Mucosa of gallbladder (tissue), 1 donor: ENCODE measurements at places on chromosomes 12 and 14. TPM values are rescaled to one million over a fixed set of nuclear protein-coding genes. Genes with fewer than 3 reads are reported as not detected.

DNA sequence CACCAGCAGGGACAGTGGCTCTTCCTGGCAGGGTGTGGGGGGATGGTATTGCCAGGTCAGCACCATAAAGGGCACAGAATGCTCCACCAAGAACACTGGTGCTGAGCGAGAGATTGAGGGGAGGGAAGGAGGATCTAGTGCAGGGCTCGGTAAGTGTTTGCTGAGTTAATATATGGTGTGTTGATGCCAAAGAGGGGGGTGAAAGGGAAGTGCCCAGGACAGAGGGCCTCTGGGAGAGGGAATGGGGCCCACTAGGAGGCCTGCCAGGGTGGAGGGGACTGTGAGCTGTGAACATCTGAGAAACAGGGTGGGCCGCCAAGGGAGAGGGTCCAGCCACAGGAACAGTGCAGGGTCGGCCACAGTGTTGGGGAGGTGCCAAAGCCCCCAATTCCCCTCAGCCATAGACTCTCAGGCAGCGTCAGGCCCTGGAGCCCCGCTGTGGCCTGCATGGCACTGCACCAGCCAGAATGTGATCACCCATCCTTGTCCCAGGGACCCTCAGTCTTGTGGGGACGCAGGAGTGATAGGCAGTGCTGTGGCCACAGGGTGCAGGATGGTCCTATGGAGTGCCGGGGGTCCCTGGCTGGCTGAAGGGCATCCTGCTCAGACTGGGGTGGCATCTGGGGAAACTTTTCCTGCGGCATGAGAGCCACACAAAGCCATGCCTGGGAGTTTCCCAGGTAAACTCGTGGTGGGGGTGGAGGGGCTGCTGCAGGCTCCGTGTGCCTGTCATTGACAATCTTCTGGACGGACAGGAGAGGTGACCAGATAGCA, 11.9 kb downstream of the RIN3 start:
- DNase-seq: no peak

- DNase-seq: no peak
These were observed 422.2 kb upstream of the FOXG1 start for GRCh38 chr14:28344381-28344780.

DNA sequence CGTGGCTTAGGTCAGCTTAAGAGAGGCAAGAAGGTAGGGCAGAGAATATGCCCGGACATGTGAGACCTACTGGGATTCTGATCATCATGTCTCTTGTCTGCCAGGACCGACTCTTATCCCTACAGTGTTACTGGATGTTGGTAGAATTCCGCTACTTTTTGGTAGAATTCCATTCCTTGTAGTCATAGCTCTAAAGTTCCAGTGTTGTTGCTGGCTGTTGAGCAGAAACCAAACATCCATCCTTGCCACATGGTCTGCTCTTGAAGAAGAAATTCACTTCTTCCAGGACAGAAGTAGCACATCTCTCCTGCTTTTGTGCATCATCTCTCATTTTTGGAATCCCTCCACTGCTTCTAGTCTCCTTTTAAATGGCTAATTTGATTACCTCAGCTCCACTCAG, 453.7 kb downstream of the RPL10L start:
- DNase-seq: no peak

GRCh38 chr14:67050896-67051295, 138.3 kb upstream of the GARIN2 start:
- DNase-seq: no peak

- no peak for DNase-seq
These were observed 52.8 kb downstream of the STXBP6 start for GRCh38 chr14:24996930-24997725.

DNA sequence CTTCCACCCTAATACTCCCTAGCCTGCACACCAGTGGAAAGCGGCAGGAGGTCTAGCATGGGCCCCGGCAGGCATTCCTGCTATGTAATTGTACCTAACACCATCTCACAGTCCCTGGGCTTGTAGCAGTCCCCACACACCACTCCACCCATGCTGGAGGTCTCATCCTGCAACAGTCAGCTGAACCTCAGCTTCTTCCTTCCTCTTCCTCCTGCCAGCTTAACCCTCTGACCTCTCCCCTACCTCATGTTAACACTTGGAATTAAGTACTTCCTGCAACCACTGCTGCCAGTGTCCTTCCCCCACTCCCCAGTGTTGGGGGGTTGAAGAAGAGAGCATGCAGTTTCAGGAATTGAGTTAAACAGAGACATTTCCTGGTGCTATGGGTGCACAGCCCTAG, 7.6 kb downstream of the ADCY4 start:
- no peak for DNase-seq

GRCh38 chr12:41515953-41516352, 327.8 kb downstream of the PDZRN4 start:
- DNase-seq: no peak

GRCh38 chr14:77582511-77582910, 33.9 kb downstream of the SPTLC2 start:
- DNase-seq: no peak

DNA sequence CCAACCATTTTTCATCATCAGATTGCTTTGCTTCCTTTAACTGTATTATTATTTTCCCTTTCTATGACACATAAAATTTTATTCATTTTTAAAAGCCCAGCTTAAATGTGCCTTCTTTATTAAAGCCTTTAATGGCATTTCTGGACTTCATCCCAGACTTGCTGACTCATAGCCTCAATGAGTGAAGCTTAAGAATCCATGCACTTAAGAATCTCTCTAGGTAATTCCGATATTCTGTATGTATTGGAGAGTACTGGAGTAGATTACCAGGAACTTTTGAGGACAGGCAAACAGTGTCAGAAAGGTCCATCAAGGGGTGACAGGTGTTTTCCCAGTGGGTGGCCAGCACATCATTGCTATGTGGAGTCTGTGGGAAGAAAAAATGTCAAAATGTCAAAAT, 107.9 kb downstream of the PTPRQ start:
- DNase-seq: no peak

DNA sequence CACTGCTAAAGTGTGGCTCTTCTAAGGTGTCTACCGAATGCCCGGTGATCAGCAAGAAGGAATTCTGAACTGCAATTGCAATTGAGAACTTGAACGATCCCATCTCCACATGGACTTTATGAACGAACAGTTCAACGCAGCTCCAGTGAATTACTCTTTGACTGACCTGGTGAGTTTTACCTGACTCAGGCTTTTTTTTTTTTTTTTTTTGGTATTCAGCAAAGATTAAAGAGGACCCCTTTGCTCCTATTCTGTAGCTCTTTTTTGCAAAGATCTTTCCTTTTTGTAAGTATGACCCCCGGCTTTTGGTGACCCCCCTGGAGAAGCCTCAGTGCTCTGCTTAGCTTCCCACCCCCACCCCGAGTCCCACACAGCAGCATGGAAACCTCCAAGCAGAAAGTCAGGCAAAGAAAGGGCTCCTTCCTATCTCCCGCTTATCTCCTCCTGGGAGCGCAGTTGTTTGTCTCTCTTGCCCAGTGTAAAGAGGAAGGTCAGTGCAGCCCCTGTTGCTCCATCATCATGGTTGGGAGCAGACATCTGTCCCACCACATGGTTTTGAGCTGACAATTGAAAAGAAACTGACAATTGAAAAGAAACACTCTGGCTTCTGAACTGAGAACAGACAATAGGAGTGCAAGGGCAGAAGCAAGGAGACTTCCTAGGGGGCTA, 72.1 kb upstream of the DIO3 start:
- DNase-seq: no peak

DNA sequence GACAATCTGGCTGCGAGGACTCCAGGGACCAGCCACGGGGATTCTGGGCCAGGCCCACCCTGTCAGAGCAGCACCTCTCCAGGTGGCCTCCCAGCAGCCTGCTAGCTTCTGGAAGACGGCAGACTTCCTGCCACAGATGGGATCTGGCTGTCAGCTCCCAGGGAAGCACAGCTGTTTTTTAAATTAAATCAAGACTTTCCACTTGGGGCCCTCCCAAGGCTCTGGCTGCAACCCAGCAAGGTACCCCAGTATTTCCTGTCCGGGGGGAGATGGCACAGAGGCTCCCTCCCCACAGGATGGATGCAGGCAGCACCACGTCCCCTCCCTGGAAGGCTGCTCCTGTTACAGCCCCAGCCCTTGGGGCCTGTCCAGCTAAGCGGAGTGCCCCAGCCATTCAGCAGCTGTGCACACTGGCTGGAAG, 56.9 kb downstream of the ACTN1 start:
- no peak for DNase-seq

- no peak for DNase-seq
These were observed 14.7 kb downstream of the HCFC2 start for GRCh38 chr12:104079024-104079423.

- DNase-seq: no peak
These were observed 1.1 kb upstream of the GMFB start for GRCh38 chr14:54489731-54490444.

DNA sequence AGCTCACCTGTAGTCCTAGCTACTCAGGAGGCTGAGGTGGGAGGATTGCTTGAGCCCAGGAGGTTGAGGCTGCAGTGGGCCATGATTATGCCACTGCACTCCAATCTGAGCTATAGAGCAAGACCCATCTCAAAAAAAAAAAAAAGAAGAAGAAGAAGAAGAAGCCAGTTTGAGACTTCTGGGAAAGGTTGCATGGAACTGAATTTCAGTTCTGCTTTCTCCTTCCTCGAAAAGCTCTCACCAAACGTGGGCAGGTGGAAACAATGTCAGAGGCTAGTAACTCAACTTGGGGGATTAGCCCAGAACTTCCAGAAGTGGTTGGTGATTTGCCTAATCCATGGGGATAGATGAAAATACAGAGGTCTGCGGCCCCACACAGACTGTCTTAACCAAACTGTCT, 18.7 kb downstream of the FLVCR2 start:
- no peak for DNase-seq

- DNase-seq: peak; percentile 12
These were observed 3.1 kb upstream of the PNMA1 start for GRCh38 chr14:73717266-73717665.

- DNase-seq: peak; percentile 34
These were observed 113.4 kb upstream of the PELI2 start for GRCh38 chr14:56004786-56005185.

DNA sequence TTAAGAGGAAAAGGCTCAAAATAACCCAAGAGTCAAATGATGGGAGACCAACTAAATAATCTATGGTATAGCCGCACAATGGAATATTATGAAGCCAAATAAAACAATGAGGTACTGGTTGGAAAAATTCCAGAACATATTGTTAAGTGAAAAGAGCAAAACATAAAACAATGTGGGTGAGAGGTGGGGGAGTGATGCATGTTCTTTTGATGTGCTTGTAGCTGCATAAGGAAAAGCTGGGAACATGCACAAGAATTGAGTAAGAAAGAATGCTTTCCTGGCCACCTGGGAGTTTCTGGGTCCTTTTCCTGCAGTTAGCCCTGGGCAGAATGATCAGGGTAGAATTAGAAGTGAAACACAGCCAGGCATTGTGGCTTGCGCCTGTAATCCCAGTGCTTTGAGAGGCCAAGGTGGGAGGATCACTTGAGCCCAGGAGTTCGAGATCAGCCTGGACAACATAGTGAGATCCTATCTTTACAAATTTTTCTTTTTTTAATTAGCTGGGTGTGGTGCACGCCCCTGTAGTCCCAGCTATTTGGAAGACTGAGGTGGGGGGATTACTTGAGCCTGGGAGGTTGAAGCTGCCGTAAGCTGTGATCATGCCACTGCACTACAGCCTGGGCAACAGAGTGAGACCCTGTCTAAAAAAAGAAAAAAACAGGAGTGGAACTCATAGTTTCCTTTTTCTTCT, 7.9 kb downstream of the ABCB9 start:
- no peak for DNase-seq

- DNase-seq: no peak
These were observed 214.1 kb upstream of the PELI2 start for GRCh38 chr14:55904086-55904485.

GRCh38 chr12:120231316-120232011, 30.6 kb upstream of the RPLP0 start:
- DNase-seq: peak; percentile 63

- no peak for DNase-seq
These were observed 102.7 kb downstream of the BTG1 start for GRCh38 chr12:92042791-92043531.

DNA sequence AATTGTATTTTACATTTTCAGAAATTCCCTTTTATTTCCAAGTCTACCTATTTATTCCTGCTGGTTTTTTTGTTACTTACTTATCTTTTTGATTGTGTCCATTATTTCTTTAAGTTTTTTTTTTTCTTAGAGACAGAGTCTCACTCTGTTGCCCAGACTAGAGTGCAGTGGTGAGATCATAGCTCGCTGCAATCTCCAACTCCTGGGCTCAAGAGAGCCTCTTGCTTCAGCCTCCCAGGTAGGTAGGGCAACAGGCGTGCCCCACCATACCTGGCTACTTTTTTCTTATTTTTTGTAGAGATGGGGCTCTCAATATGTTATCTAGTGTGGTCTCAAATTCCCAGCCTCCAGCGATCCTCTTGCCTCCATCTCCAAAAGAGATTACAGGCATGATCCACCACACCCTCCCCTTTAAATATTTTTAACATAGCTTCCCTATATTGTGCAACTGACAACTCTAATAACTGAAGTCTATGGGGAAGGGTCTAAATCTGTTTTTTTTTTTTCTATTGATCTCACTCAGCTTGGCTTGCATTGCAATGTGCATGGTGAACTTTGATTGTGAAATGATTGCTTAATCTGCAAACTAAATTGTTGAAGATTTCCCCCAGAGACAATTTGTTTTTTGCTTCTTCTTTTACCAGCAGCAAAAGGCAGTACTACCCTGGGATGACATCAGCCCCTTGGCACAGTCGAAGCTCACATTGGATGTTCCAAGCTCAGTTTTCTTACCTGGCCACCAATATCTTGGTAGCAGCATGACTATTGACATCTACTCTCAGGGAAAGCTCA, 25.7 kb upstream of the COCH start:
- no peak for DNase-seq

GRCh38 chr14:55221968-55222367, 30.6 kb upstream of the DLGAP5 start:
- DNase-seq: no peak

- no peak for DNase-seq
These were observed 25.6 kb downstream of the ZFP36L1 start for GRCh38 chr14:68767248-68767645.

DNA sequence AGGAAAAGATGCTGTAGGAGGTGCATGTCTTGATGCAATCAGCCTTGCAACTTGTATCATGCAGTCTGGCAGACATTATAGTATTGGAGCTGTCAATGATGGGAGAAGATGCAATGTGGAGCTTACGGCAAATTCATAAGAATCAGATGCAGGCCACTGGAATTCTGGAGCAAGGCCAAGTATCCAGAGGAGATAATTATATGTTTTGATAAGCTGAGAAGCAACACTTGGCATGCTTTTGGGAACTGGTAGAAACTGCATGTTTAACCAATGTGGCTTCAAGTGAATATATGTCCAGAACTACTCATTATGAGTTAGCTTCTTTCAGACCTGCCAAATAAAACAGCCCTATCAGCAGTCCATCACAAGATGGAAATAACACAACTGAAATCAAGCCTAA, 249.1 kb upstream of the PPFIA2 start:
- no peak for DNase-seq

The HOXC5 gene
- total RNA-seq: not detected

The IKBIP gene
- 9.7 TPM for total RNA-seq

The CLEC2A gene
- not detected for total RNA-seq

The TAS2R19 gene
- 1.9 TPM for total RNA-seq

The TNFRSF1A gene
- total RNA-seq: 155 TPM

The KLRC4 gene
- 1.1 TPM for total RNA-seq

The PLEKHG7 gene
- total RNA-seq: 0.29 TPM
